ENCODE measurements at places on chromosomes 5 and 9.
A peak's percentile ranks its signal among the peaks of the same experiment; 100 is the strongest.

DNA sequence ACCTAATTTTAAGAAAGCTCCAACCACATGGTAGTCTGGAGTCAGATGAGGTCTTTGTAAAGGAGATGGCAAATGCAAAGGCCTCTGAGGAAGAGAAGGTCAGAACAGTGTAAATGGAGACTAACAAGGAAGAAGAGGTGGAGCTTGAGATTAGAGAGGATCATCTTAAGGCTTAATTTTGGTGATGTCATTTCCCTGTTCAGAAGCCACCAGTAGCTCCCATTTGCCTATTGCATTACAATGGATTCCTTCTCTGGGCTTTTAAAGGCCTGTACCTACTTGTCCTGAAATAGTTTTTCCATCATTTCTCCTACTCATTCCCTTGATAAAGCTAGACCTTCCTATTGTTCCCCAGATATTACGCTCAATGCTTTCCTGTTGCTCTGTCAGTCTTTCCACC lies 16.1 kb downstream of the PCSK5 start:
- no peak for DNase-seq

- no peak for DNase-seq
Measured at GRCh38 chr5:115392611-115393010, 96.2 kb upstream of the CCDC112 start.

DNA sequence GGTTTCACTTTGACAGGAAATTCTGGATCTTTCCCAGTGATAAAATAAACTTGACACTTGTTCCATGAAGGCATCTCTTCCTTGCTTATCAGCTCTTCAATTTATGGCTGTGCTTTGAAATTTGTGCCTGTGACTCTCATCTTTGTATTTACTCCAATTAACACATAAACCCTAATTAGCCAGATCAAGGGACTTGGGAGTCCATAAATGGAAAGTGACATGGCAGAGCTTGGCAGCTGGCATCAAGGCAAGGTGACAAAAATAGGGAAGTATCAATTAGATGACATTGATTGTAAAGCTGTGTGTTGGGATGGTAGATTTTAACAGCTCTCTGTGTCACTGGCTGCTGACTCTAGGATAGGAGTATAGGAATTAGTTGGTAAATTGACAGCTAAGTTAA lies 133.9 kb downstream of the PBX3 start:
- no peak for DNase-seq

- DNase-seq, result no peak
Measured at GRCh38 chr5:138448070-138448469, 9.2 kb downstream of the REEP2 start.

- DNase-seq, result no peak
Measured at GRCh38 chr5:67732471-67732870, 483.1 kb upstream of the PIK3R1 start.

GRCh38 chr5:170216257-170216864 lies 16.4 kb upstream of the C5orf58 start:
- DNase-seq, result peak; percentile 54
